ENCODE measurements at places on chromosomes 12 and 14. TPM values are rescaled to one million over a fixed set of nuclear protein-coding genes. Genes with fewer than 3 reads are reported as not detected.

The SLC38A4 gene
- not detected for polyA plus RNA-seq

The PLCZ1 gene
- polyA plus RNA-seq: not detected

The ABCC9 gene
- not detected for polyA plus RNA-seq

- no peak overlapping the region for H3K27ac ChIP-seq
- peaks cover 24% of the 10 kb centered on the region for H3K36me3 ChIP-seq
- DNase-seq: no peak
Observed at GRCh38 chr12:13074396-13075117, 28.9 kb downstream of the GSG1 start.

DNA sequence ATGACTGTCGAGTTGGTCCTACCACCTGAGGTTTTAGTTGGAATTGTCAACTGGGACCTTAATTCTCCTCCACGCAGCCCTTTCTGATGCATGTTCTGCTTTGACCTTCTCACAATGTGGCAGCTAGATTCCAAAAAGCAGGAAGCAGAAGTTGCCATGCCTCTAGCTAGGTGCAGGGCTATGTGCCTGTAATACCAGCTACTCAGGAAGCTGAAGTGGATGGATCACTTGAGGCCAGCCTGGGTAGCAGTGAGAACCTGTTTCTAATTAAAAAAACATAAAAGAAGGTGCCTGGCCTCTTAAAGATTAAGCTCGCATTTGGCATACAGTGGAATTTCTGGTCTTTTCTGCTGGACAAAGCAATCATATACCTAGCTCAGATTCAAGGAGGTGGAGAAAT, 77.1 kb downstream of the FGD4 start:
- H3K27me3 ChIP-seq: peaks cover 2% of the 10 kb centered on the region
- no peak for DNase-seq
- peaks cover 5% of the 10 kb centered on the region for H3K4me1 ChIP-seq
- H3K27ac ChIP-seq: no peak overlapping the region
- H3K36me3 ChIP-seq: no peaks in the 10 kb centered on the region
- no peak overlapping the region for H3K4me3 ChIP-seq

DNA sequence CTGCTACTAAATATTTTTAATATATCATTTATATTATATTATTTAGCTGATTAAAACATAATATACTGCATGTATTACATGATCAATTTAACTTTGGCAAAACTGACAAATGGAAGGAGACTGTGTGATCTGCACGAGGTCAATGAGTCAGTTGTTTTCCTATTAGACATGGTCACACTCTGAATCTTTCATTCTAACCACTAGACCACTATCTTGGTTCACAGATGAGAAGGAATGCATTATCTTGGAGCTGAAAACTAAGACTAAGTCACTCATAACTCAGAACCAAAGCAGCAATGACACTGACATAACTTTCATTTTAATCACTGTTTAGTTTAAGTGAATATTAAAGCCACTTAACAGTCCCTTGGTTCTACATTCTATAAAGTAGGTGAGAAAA, 37.4 kb downstream of the GNPTAB start:
- H3K36me3 ChIP-seq: no peaks in the 10 kb centered on the region
- no peak overlapping the region for H3K4me3 ChIP-seq
- peaks cover 48% of the 10 kb centered on the region for H3K4me1 ChIP-seq
- no peak for DNase-seq

DNA sequence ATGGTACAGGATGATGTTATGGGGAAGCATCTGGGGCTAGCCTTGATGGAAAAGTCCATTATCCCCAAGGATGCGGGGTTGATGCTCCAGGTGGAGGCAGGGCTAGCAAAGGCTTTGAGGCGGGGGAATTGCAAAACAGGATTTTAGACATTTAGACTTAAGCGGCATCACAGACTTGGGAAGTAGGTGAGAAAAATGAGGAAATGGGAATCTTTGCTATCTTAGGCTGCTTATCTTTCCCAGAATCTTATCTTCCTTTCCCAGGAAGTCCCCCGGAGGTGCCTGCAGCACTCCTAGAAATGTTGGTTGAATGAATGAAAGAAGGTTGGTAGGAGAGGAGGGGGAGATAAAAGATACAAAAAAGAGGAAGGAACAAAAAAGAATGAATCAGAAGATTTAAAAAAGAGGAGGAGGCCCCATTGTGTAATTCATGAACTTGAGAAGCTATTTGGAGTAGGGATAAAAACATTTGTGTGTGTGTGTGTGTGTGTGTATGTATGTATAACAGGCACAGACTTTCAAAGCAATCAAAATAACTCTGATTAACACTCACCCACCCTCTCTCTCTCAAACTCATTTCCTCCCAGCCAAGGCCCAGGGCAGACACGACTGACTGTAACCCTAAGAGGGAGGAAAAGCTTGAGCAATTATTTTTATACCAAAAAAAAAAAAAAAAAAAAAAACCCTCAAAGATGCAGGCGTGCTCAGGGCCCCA, 62.5 kb upstream of the TBX3 start:
- peaks cover 14% of the 10 kb centered on the region for H3K27me3 ChIP-seq
- H3K4me3 ChIP-seq: no peak overlapping the region

DNA sequence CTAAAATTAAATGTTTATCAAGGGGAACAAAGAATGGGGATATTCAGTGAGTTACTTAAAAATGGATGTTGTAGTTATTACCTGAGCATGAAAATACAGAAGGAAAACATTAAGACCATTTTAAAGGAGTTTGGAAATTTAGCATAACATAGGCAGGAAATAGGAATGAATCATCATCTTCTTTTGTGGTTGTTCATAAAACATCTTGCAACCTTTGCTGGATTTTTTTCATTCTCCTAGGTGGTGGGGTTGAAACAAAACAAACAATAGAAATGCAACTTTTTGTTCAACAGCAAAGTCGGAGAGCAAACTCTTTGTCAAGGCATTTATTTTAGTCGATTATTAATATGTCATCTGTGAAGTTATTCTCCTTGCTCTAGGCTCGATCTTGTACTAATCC, 275.1 kb downstream of the IPO8 start:
- no peaks in the 10 kb centered on the region for H3K4me1 ChIP-seq
- no peak overlapping the region for H3K27ac ChIP-seq
- DNase-seq: no peak
- H3K36me3 ChIP-seq: no peaks in the 10 kb centered on the region

Measured in naive thymus-derived CD8-positive, alpha-beta T cell (primary cell).